Amniotic epithelial cell (primary cell): ENCODE measurements at places on chromosomes 16 and 17.

GRCh38 chr16:49700251-49701064 lies 155.5 kb downstream of the ZNF423 start:
- DNase-seq, result no peak

GRCh38 chr17:14201021-14201987 lies 35.4 kb downstream of the CDRT15 start:
- peak; percentile 85 for DNase-seq

DNA sequence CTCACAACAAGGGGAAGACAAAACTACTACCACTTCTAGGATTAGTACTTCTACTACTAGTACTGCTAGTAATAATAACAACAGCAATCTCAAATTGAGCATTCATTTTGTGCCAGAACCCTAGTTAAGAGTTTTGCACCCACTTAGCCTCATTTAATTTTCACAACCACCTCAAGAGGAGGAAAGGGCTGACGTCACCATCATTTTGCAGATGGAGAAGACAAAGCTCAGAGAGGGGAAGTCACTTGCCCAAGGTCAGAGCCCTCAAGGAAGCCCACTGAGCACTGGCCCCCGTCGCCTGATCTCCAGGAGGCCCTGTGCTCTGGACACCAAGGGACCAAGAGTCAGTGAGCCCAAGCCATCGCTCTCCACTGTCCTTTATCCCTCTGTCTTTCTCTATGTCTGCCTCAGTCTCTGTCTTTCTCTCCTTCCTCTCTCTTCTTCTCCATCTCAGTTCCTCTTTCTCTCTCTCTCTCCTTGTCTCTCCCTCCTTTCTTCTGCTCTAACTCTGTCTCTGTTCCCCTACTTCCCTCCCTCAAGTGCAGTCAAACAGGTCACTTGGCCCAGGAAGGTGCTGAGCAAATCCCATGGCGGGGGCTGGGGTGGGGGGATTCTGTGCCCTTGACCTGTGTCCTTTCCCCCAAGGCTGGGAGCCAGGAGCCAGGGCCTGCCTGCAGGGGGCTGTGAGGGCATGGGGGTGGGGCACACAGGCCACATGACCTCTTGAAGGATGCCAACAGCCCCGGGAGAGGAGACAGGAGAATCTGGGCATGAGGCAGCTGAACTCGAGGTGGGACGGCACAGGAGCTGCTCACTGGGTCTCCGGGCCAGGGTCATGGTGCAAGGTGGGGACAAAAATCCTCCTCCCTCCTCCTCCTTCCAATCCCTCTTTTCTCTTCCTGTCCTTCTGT lies 11.2 kb upstream of the NGFR start:
- DNase-seq, result no peak

GRCh38 chr16:84268291-84269040 lies 26.2 kb upstream of the WFDC1 start:
- no peak for DNase-seq

- DNase-seq, result no peak
Measured at GRCh38 chr17:73022694-73023093, 69.8 kb downstream of the SLC39A11 start.

DNA sequence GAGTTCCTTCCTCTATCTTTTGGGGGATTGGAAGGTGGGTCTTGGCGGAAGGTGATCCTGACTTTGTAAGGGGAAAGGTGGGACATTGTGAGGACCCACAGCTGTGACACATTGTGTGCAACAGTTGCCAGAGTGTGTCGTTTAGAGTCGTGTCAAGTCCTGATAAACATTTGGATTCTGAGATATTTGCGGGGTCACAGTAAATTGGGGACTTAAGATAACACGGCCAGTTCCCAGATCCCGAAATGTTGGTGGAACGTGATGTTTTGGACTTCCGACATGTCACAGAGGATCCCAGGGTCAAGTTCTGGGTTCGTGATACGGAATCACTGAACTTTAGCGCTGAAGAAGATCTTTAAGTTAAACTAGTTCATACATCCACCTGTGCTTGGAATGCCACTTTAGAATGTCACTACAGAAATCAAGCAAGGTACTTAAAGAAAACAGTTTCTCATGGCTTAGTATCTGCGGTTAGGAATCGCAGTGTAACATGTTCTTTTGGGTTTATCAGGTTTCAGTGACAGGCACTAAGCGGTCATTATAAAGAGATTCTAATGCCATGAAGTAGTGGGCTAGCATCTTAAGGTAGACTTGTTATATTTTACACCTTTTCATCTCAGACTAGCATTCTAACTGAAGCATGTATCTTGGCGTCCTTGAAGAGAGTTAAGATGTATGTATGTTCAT lies 815 bp downstream of the ATAD5 start:
- DNase-seq, result no peak

DNA sequence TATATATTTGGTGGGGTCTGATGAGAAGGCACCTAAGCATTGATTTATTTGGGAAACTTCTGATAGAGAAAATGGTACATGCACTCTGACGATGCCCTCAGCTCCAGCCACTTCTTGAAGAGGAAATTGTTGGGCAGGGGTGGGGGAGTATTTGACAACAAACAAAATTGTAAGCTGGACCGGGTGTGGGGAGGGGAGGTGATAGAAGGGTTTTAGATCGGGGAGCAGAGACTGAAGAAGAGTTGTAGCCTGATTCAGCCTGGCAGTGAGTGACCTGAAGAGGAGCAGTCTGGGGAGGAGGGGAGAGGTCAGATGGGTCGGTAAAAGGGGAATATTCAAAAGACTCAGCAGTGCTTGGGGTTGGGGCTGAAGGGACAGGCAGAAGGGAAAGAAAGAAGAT lies 2284.7 kb downstream of the TP53TG3F start:
- no peak for DNase-seq

GRCh38 chr16:56190048-56190676 lies 1.1 kb upstream of the GNAO1 start:
- no peak for DNase-seq
